ENCODE measurements at places on chromosomes 16 and 17. TPM values are rescaled to one million over a fixed set of nuclear protein-coding genes. Genes with fewer than 3 reads are reported as not detected.

The ZSCAN10 gene
- total RNA-seq, result not detected

The TMUB2 gene
- 29.4 TPM for total RNA-seq

The MT1E gene
- 97.3 TPM for total RNA-seq

The USP6 gene
- total RNA-seq, result not detected

The KCNAB3 gene
- total RNA-seq, result 0.98 TPM

The RBFOX1 gene
- not detected for total RNA-seq

The ZP2 gene
- not detected for total RNA-seq

The GP1BA gene
- not detected for total RNA-seq

The CTRB2 gene
- not detected for total RNA-seq

The TNFRSF13B gene
- total RNA-seq, result not detected

The CES4A gene
- 2.0 TPM for total RNA-seq

The CES3 gene
- not detected for total RNA-seq

The NLRC3 gene
- 1.9 TPM for total RNA-seq

The CHP2 gene
- not detected for total RNA-seq

The IRX3 gene
- total RNA-seq, result 0.65 TPM

The ACSM2A gene
- not detected for total RNA-seq

The ITPRIPL2 gene
- 40.8 TPM for total RNA-seq

The TMEM94 gene
- total RNA-seq, result 56.2 TPM

The RHBDL1 gene
- total RNA-seq, result 0.38 TPM

The CNOT1 gene
- 168 TPM for total RNA-seq

The FADS6 gene
- total RNA-seq, result not detected

The CRHR1 gene
- total RNA-seq, result not detected

The MYL11 gene
- total RNA-seq, result not detected

The INCA1 gene
- 0.33 TPM for total RNA-seq

The SPATA22 gene
- not detected for total RNA-seq

The ZNF594 gene
- total RNA-seq, result 4.6 TPM

The CCDC200 gene
- not detected for total RNA-seq

The KRT13 gene
- not detected for total RNA-seq

The MT4 gene
- total RNA-seq, result not detected

The PHOSPHO1 gene
- not detected for total RNA-seq

The GFAP gene
- not detected for total RNA-seq

The ABI3 gene
- total RNA-seq, result 44.1 TPM

The HLF gene
- 0.33 TPM for total RNA-seq

The CMTM4 gene
- total RNA-seq, result 13.0 TPM

The ZG16 gene
- not detected for total RNA-seq

The CASKIN1 gene
- under 0.01 TPM for total RNA-seq

Data from vein endothelial cell (primary cell).